CMK (cell line): ENCODE measurements at places on chromosomes 16 and 17.

DNA sequence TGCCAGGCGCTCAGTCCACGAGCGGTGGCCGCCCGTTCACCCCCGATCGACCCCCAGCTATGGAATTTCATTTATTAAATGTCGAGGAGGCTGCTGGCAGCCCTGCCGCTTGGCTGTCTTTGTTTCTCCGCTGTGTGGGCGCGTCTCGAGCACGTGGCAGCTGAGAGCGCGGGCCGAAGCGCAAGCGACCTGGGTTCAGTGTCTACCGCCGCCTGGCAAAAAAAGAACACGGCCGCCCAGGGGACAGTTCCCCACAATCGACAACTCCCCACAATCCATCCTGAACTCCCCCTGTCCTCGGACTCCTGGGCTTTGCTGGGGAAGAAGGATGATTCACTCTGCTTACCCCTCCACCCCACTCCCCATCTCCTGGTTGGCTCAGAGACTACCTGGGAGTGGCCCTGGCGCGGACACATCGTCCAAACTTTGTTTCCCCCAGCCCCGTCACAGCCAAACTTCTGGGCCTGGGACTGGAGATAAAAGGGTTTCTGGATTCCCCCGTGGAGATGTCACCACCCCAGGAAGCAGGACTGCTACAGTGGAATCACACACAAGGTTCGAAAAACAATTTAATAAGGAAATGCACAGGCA, 1.7 kb upstream of the ANKRD13B start:
- DNase-seq = no peak

DNA sequence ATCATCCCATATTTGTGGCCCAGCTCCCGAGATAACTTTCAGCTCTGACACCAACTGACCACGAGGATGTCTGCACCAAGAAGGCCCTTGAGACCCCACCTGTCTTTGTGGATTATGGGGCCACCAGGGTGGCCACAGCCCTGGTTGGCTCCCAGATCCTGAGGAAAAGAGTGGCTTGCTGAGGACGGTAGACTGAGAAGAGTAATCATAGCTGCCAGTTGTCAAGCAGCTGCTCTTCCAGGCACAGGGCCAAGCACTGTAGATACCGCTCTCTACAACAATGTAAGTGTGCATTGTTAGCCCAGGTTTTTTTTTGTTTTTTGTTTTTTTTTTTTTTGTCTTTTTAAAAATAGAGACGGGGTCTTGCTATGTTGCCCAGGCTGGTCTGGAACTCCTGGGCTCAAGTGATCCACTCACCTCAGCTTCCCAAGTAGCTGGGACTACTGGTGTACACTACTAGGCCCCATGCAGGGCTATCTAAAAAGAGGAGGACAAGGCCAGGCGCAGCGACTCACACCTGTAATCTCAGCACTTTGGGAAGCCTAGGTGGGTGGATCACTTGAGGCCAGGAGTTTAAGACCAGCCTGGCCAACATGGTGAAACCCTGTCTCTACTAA, 9.6 kb downstream of the ZNF205 start:
- DNase-seq = no peak

GRCh38 chr17:40350689-40351358, 13.7 kb downstream of the GJD3 start:
- no peak for DNase-seq

GRCh38 chr16:3584412-3584811, 7.2 kb upstream of the NLRC3 start:
- DNase-seq = no peak

DNA sequence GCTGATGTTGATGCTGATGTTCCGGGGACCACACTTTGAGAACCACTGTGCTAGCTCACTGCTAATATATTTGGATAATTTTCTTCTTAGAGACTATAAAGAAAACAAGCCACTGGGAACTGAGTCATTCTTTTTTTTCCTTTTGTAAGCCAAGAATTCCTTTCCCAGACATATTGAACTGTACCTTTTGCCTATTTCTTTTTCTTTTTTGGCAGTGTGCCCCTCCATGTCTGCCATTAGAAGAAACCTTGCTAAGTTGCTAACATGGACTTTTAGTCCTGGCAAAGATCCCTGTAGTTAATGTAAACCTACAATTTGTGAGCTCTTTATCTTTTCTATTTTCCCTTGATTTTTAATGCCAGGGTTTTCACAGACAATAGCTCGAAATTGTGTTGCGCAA, 17.3 kb upstream of the ERCC4 start:
- DNase-seq = no peak

GRCh38 chr16:77386831-77387814, 47.7 kb downstream of the ADAMTS18 start:
- no peak for DNase-seq

GRCh38 chr17:17767154-17767869, 69.5 kb downstream of the SREBF1 start:
- no peak for DNase-seq

- DNase-seq = no peak
Observed at GRCh38 chr17:9402590-9403199, 172.9 kb downstream of the STX8 start.

GRCh38 chr16:50596762-50597450, 48.7 kb downstream of the NKD1 start:
- DNase-seq = no peak

- no peak for DNase-seq
Observed at GRCh38 chr17:17109256-17109655, 67.0 kb downstream of the MPRIP start.

- DNase-seq = no peak
Observed at GRCh38 chr17:41107941-41108450, 2.8 kb downstream of the KRTAP4-9 start.

- DNase-seq = peak; percentile 36
Observed at GRCh38 chr16:21156767-21157467, 1.6 kb upstream of the LDAF1 start.

DNA sequence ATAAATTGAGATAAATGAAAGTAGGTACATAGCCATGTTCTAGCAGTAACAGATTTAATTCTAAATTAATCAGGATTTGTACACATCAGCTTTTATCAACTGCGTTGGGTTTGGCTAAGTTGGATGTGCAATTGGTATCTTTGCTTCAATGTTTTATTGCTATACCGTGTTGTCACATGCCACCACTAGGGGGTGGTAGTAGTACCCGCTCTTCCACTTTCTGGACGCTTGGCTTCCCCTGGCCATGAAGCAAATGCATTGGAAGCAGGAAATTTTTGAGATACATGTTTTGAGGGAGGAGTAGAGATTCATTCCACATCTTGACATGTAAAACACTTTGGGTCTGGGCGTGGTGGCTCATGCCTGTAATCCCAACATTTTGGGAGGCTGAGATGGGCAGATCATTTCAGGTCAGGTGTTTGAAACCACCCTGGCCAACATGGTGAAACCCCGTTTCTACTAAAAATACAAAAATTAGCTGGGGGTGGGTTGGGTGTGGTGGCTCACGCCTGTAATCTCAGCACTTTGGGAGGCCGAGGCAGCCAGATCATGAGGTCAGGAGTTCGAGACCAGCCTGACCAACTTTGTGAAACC, 58.6 kb downstream of the EMP2 start:
- DNase-seq = no peak

DNA sequence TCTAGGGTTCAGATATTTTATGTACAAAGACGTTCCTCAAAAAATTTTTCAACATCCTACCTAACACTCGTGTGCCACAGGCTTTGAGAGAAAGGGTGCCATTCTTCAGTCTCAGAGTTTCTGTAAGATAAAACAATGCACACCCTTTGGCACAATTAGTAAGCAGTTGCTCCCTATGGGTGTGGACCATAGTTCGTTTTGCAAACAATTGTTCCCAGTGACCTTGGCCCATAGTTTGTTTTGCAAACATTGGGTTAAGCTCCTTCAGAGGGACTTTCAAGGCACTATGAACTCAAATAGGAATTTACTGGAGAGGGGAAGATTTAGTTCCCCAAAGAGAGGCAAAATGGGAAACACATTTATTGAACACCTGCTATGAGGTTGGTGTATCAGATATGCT, 220.3 kb upstream of the CA10 start:
- DNase-seq = no peak

GRCh38 chr17:76659928-76660655, 16.5 kb upstream of the ST6GALNAC1 start:
- no peak for DNase-seq

DNA sequence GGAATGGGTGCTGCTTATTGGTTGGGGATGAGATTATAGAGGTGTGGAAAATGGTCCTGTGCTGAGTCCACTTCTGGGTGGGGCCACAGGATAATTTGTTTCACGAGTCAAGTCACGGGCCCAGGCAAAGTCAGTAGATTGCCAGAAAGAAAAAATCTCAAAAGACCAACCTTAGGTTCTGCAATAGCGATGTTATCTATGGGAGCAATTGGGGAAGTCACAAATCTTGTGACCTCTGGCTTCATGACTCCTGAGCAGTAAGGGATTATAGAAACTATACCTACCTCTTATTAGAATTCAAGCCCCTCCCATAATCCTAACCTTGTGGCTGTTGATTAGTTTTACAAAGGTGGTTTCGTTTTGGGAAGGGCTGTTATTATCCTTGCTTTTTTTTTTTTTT, 31.4 kb downstream of the WWP2 start:
- no peak for DNase-seq

DNA sequence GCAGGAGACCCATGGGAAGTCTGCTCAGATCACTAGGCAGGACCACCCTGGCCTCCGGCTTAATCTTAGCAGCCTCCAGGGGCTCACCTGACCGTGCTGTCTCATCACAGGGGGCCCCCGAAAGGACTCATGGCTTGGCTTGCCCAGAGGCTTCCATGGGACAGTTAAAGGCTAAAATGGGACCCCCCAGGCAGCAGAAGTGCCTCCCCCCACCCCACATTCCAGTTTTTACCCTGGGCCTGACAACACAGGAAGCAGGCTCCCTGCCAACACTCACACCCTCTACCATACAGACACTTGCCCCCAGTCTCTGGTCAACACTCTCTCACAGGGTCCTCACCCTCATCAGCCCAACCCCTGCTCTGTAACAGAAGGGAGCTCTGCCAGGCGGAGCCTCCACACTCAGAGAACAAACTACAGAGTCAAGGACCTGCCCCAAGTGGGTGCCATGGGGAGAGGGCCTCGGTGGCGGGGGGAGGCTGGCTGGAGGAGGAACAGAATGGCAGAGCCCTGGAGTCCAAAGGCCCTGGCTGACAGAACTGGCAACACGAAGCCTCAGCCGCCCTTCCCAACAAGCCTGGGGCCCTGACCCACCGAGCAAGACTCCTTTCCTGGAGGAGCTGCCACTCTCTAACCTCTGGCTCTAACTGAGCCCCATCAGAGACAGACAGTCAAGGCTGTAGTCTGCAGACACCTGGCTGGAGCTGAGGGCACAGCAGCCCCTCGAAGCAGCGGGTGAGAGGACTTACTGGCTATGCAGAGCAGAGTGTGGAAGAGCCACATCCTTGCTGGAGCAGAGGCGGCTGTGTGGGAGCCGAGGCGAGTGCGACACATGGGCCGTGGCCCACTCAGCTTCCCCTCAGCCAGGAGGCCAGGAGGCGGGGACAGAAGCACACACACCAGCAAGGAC, at the start of gene ITGAE:
ITGAE (minus strand) TSS at position 827 of the 910 bp plus-strand sequence; CDS start at position 783, 44 bp downstream.
- DNase-seq = no peak

DNA sequence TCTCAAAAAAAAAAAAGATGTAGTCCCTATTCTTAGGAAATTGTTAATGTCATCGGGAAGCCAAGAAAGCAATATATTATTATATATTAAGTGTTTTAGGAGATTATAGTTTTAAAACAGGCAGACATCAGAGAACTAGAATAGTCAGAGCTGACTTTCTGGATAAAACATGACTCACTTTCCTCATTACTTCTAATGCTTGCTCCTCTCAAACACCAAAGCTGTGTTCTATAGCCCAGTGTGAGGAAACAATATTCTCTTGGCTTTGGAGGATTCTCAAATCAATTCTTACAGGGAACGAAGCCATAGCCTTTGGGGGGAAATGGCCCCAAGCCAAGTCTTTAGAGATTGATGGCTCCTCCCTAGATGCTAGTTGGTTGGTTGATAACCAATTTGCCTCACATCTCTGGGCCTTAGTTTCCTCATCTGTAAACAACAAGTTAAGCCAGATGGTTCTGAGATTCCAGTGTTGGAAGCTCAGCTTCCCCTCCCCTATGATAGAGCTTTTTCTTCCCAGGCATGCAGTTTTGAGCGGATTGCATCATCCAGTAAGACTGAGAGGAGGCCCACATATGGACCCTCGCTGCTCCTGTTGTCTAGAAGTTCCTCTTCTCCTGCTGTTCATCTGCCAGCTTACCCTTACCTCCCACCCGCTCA, 12.4 kb downstream of the NMT1 start:
- no peak for DNase-seq

DNA sequence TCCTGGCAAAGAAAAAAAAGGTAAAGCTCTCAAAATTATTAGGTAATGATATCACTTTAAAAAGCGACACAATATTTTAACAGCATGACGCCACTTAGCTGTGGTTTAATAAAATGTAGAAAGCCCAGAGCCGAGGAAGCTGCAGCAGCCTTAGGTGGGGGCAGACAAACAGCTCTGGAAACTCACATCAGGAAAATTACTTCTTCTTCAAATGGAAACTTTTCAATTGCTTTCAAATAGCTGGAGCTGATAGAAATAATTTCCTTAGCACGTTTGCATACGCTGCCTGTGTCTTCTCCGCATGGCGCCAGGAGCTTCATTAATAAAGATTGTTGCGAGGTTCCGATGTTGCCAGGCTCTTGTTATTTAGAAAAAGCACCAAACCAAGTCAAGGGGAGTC, 835.3 kb upstream of the EEF2KMT start:
- no peak for DNase-seq

GRCh38 chr16:67499106-67499505, 15.8 kb upstream of the AGRP start:
- no peak for DNase-seq

- no peak for DNase-seq
Observed at GRCh38 chr17:73343739-73344454, 32.1 kb upstream of the CDC42EP4 start.

DNA sequence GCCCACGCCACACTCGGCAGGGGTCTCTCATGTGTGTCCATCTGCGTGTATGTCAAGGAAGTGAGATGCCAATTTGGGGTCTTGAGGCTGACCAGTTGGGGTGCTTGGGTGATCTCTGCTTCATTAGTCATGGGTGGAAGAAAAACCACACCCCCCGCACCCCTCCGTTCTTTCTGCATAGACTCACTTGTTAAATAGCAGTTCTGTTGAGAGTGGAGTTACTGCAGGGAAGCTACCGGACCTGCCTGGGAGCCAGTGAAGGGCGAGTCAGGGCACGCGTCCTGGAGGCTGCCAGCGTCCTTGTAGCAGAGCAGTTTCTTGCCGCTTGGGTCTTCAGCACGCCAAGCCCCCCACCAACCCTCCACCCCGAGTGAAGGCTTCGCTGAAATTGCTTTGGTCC, 8.5 kb downstream of the SNN start:
- DNase-seq = no peak

DNA sequence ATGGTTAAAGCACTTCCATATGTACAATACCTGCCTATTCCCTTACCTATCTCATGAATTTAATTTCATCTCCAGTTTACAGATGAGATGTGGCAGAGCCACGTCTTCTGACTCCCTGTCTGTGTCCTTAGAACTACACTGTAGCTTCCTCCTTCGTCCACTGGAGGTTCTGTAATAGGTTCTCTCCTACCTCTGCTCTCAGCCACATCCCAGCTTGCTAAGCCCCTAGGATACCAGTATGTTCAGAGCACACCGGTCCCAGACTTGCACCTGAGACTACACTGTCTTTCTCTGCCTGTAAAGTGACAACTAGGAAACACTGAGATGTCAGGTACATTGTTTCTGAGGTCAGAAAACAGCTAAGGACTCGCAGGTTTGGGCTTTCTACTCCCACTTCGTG, 3.8 kb upstream of the RASL10B start:
- DNase-seq = no peak
